ENCODE measurements at places on chromosomes 3 and 15. TPM values are rescaled to one million over a fixed set of nuclear protein-coding genes. Genes with fewer than 3 reads are reported as not detected.

- no peaks in the 10 kb centered on the region for H3K36me3 ChIP-seq
- no peak overlapping the region for H3K4me3 ChIP-seq
- H3K27me3 ChIP-seq, result no peaks in the 10 kb centered on the region
- H3K4me1 ChIP-seq, result no peaks in the 10 kb centered on the region
Observed at GRCh38 chr3:147267434-147267833, 138.9 kb downstream of the ZIC4 start.

Gene CCR4
- not detected for total RNA-seq

DNA sequence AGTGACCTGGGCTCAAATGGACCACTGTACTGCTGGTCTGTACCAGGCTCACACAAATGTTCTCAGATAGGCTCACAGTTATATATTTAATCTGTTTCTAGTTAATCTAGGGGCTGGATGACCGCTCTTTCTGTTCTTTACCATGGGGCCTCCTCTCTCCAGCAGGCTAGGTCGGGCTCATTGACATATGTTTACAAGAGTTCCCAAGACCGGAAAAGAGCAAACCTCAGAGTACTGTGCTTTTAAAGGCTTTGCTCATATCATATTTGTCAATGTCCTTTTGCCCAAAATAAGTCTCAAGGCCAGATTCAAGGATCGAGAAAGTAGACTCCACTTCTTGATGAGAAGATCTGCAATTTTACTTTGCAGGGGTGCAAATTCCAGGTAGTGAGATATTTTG is 348.0 kb upstream of the EPHA6 start:
- no peaks in the 10 kb centered on the region for H3K4me1 ChIP-seq
- no peak overlapping the region for H3K27ac ChIP-seq
- no peak overlapping the region for H3K4me3 ChIP-seq
- H3K36me3 ChIP-seq, result no peaks in the 10 kb centered on the region

DNA sequence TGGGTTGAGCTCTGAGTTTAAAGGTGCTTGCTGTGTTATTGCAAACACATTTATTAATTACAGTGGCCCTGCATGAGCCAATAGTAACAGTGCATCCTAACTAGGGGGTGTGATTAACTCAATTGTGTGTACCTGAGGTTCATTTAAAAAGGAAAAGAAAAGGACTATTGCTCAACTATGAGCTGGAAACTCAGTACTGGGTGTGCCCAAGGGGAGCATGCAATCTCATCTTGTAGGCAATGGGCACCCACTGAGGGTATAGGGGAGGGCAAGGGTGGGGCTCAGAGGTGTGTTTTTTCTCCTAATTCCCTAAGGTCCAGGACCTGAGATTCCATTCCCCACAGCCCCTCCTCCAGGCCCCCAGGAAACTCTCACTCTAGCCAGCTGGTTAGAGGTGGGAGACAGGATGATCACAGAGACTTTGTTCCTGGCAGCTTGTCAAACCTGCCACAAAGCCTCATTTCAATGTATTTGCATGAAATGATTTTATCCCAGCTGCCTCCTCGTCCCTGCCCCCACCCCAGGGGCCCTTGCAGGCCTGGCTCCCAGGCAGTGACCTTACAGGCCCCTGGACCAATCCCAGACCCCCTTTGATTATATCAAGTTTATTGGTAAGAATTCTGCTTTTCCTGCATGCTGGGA is 220.7 kb downstream of the TBC1D2B start:
- no peak overlapping the region for H3K27ac ChIP-seq
- H3K27me3 ChIP-seq, result peaks cover 100% of the 10 kb centered on the region
- peaks cover 2% of the 10 kb centered on the region for H3K4me1 ChIP-seq

- H3K27me3 ChIP-seq, result peaks cover 21% of the 10 kb centered on the region
- H3K36me3 ChIP-seq, result no peaks in the 10 kb centered on the region
- no peak overlapping the region for H3K27ac ChIP-seq
- no peak for DNase-seq
- no peaks in the 10 kb centered on the region for H3K4me1 ChIP-seq
- no peak overlapping the region for H3K4me3 ChIP-seq
Observed at GRCh38 chr3:157754451-157754850, 251.2 kb upstream of the VEPH1 start.
